ENCODE measurements at places on chromosomes 2 and 18. TPM values are rescaled to one million over a fixed set of nuclear protein-coding genes. Genes with fewer than 3 reads are reported as not detected.
A peak's percentile ranks its signal among the peaks of the same experiment; 100 is the strongest.

The AQP4 gene
- polyA plus RNA-seq = 0.07 TPM

GRCh38 chr18:46161703-46162396 lies 57.7 kb downstream of the HAUS1 start:
- no peaks in the 10 kb centered on the region for H3K36me3 ChIP-seq
- DNase-seq = no peak
- no peak overlapping the region for H3K4me3 ChIP-seq
- H3K4me1 ChIP-seq = no peaks in the 10 kb centered on the region

The AGXT gene
- not detected for polyA plus RNA-seq

DNA sequence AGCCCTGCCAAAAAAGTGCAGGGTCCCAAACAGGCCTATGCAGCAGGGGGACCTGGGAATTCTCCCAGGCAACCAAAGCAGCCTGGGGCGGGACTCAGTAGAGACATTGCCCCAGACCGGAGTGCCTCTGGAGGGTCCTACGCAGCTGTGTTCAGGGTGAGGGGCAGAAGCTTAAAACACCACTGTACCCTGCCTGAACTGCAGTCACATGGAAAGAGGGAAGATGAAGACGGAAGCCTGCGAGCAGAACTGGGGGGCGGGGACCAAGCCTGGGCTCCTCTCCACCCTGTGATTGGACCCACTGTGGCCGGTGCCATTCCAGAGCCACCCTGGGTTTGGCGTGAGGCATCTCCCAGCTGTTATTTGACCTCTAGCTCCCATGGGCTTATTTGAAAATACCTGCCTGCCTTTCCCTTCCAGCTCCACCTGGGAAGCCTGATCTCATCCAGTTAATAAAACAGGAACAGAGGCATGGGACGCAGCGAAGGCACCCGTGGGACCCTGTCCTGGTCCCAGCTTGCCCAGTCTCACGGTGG lies 183.1 kb downstream of the SMAD2 start:
- H3K36me3 ChIP-seq = no peaks in the 10 kb centered on the region
- no peaks in the 10 kb centered on the region for H3K27me3 ChIP-seq
- no peak overlapping the region for H3K4me3 ChIP-seq
- DNase-seq = no peak

DNA sequence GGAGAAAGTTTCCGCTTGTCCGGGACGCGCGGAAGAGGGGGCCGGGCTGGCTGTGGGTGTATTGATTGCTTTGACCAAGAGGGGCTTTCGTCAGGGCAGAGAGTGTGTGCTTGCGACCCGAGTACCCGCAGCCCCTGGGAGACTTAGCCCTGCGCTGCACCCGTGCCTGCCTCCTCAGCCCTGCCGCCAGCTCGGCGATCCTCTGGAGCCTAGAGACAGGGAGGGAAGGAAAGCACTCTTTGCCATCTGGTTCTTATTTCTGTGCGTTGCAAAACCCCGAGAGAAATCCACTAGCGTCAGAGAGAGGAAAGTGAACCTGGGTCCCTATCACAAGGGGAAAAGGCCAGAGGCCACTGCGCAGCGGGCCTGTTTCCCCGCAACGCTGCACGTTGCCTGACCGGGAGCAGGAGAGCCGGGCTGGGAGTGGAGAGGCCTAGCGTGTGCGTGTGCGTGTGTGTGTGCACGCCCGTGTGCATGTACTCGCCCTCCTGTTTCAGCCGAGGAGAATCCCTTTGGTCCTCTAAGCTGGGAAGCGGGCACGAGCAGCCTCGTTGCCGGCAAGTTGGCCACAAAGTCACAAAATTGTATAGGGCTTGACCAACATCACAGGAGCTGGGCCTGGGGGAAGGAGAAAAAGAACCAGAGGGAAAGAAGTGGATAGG lies 1.7 kb downstream of the SIX3 start:
- no peaks in the 10 kb centered on the region for H3K36me3 ChIP-seq
- peak overlapping the region; percentile 41 for H3K4me3 ChIP-seq
- peaks cover 16% of the 10 kb centered on the region for H3K4me1 ChIP-seq

The TUBB8B gene
- polyA plus RNA-seq = 0.03 TPM

DNA sequence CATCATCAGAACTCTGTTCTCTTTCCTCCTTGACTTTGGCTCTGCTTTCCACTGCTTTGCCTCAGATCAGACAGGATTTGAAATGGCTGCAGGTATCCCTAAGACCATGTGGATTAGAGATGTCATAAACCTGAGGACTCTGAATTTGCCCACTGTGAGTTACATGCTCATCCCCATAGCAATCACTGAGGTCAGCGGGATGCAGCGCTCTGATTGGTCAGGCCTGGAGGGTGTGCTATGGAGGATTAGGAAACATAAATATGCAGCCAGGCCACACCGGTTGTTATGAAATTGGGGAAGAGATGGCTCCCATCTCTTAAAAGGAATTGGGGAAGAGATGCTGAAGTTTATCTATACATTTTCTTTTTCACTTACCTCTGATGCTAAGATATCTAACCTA lies 73.7 kb upstream of the DNAJC10 start:
- H3K4me1 ChIP-seq = no peaks in the 10 kb centered on the region
- no peak overlapping the region for H3K27ac ChIP-seq
- H3K4me3 ChIP-seq = no peak overlapping the region
- DNase-seq = peak; percentile 50
- H3K36me3 ChIP-seq = no peaks in the 10 kb centered on the region

DNA sequence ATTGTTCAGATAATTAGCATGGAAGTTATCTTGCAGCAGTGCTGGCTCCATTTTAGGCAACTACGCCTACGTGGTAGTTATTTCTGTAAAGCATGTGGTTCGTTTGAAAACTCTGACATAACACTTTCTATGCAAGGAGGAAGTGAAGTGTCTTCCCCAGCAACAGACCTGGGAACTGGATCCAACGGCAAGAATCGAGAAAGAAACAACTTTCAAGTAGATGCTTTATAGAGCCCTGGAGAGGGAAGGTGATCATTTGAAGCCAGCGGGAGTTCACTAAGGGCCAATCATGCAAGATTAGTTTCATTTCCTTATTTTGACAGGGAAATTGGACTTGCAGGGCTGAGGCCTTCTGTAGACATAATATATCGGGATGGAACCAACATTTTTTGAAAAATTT lies 218.3 kb downstream of the ACKR3 start:
- no peak overlapping the region for H3K27ac ChIP-seq
- no peak overlapping the region for H3K4me3 ChIP-seq
- no peak for DNase-seq
- no peaks in the 10 kb centered on the region for H3K36me3 ChIP-seq

DNA sequence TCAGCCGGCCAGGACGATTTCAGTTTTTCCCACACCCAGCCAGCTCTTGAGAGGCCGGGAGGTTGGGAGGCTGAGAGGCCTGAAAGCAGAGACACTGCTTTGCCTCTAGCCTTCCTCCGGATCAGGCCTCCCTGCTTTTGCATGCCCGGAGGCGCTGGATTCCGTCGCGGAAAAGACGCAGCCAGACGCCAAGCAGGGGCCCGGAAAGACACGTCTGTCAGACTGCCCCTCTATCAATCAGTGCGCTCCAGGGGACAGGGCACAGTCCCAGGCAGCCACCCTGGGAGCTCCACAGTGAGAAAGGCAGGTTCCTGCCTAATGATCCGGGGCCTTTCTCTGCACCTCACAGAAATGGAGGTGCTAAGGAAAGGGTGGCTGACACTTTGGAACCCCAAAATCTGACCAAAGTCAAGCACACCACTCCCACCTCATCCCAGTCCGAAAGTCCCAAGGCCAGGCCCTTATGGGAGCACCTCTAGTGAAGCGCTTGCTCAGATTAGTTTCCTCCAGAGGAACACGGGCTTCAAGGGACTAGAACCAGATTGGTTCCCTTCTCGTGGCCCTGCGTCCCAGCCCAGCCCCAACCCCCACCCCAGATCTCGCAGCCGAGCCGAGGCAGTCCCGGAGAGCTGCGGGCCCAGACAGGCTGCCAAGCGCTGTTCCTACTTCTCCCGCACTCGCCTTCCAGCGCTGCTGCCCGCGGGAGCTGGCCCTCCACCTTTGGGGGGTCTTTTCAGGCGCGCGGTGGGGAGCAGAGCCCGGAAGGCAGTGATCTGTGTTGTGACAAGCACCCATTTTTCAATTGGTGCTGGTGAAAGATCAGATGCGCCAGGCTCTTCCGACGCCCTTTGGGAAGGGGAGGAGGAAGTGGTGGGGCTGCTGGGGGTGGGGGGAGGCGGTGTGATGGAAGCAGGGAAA lies 5.0 kb downstream of the DLX1 start:
- peaks cover 43% of the 10 kb centered on the region for H3K4me1 ChIP-seq
- H3K27ac ChIP-seq = no peak overlapping the region
- no peaks in the 10 kb centered on the region for H3K36me3 ChIP-seq

DNA sequence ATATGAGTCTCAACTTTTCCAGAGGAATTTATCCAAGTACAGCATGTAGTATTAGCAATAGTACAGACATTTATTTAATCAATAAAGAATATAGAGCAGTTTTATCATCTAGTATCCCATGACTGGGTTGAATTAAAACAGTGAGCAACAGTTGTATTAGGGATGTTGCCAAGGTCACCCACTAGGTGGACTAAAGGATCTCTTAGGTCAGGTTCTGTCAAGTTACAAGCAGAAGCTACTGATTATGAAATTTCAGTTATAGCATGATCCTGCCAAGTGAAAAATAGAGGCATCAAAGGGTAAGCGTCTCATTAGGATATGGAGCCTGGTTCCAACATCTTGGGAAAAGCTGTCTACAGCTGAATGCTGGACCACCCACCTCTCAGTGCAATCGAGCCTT lies 52.1 kb upstream of the LAPTM4A start:
- H3K27ac ChIP-seq = no peak overlapping the region
- peaks cover 8% of the 10 kb centered on the region for H3K27me3 ChIP-seq
- no peak for DNase-seq
- peaks cover 8% of the 10 kb centered on the region for H3K4me1 ChIP-seq
- H3K36me3 ChIP-seq = no peaks in the 10 kb centered on the region

DNA sequence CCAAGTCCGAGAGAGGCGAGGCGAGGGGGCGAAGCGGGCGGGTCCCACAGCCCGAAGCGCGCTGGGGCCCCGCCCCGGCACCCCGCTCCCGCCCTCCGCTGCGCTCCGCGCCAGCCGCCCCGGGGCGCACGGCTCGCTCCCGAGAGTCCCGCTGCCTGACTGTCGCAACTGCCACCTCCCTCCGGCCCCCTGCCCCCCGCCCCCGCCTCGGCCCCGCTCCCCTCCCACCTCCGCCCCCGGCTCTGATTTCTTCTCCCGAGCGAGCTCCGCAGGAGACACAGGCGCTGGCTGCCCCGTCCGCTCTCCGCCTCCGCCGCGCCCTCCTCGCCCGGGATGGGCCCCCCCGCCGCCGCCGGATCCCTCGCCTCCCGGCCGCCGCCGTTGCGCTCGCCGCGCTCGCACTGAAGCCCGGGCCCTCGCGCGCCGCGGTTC lies at the start of gene WNT6:
Gene WNT6, plus strand, starts transcription at position 250 of the 432 bp plus-strand sequence. CDS start 233 bp downstream, outside the sequence.
- no peak within 1 kb of the TSS for H3K27ac ChIP-seq
- peaks cover 7% of the 10 kb centered on the region for H3K4me1 ChIP-seq
- no peaks in the 10 kb centered on the region for H3K36me3 ChIP-seq
- H3K27me3 ChIP-seq = peaks cover 81% of the 10 kb centered on the region

DNA sequence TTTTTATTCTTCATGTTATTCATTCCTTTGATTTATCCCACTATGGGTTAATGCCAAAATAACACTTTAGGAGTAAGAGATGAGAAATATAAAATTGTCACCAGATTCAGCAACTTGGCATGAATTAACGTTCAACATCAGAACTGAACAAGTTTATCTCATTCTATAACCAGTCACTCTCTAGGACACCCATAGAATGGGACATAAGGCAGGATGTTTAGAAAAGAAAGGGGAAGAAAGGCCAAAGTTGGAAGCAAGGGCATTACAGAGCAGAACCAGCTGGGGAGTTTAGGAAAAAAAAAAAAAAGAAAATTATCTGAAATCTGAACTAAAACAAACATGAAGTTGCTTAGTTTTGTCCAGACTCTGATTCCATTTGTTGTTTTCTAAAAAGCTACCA lies 211.0 kb downstream of the PMAIP1 start:
- no peaks in the 10 kb centered on the region for H3K27me3 ChIP-seq
- H3K4me1 ChIP-seq = no peaks in the 10 kb centered on the region
- DNase-seq = no peak
- no peak overlapping the region for H3K4me3 ChIP-seq
- H3K36me3 ChIP-seq = no peaks in the 10 kb centered on the region
- no peak overlapping the region for H3K27ac ChIP-seq

The ALLC gene
- polyA plus RNA-seq = not detected

GRCh38 chr2:208065476-208065875 lies 40.1 kb upstream of the PLEKHM3 start:
- no peak overlapping the region for H3K27ac ChIP-seq
- no peaks in the 10 kb centered on the region for H3K27me3 ChIP-seq
- H3K36me3 ChIP-seq = no peaks in the 10 kb centered on the region
- no peaks in the 10 kb centered on the region for H3K4me1 ChIP-seq

- H3K27ac ChIP-seq = no peak overlapping the region
- no peak overlapping the region for H3K4me3 ChIP-seq
- no peaks in the 10 kb centered on the region for H3K4me1 ChIP-seq
Measured at GRCh38 chr2:232615339-232615738, 18.1 kb upstream of the EFHD1 start.

The LRP1B gene
- polyA plus RNA-seq = not detected

DNA sequence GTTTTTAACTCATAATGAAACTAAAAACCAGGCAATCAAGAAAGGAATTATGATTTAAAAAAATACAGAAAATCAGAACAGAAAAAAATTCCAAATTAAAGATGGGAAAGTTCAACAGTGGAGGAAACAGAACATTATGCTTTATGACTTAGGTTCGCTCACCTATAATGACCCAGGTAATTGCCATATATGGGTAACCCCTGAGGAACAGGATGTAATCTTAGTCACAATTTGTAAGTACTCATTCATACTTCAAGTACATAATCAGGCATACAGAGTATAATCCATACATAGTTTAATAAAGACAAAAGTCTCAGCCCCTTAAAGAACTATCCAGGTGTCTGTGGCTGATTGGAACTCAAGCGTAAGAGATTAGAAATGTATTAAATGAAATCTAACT lies 159.6 kb downstream of the AFF3 start:
- DNase-seq = no peak
- no peaks in the 10 kb centered on the region for H3K27me3 ChIP-seq

DNA sequence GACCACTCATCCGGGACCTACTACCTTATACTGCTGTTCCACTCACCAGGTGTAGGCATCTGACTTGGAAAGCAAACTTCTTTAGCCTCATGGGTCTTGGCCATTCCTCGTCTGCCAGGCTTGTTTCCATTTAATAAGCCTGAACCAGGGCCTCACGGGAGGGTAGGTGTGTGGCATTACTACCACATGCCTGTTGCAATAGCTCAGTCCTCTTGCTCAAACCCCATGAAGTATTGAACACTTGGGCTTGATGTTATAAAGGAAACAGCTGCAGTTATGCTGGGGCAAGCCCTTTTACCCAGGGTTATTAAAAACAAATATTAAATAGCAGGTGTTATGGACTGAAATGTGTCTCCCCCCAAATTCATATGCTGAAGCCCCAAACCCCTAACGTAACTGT lies 21.2 kb downstream of the MRPL44 start:
- H3K4me1 ChIP-seq = no peaks in the 10 kb centered on the region
- no peaks in the 10 kb centered on the region for H3K27me3 ChIP-seq
- DNase-seq = no peak
- H3K27ac ChIP-seq = no peak overlapping the region

Measured in heart right ventricle (tissue), 16 donors.